ENCODE measurements at places on chromosomes 1 and 21.

DNA sequence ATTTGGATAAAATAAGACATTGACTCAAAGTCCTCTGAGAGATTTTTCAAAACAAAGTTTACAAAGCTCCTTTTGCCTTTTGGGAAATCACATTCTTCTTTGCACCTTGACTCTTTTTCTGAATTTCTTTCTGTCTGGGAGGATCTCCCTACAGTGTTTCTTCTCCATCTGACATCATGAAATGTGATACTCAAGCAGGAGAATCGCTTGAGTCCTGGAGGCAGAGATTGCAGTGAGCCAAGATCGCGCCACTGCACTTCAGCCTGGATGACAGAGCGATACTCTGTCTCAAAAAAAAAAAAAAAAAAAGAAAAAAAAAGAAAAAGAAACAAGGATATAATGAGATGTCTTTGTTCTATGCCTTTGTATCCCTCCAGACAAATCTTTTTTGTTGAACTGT is 13.3 kb upstream of the GRIK1 start:
- DNase-seq, result no peak

DNA sequence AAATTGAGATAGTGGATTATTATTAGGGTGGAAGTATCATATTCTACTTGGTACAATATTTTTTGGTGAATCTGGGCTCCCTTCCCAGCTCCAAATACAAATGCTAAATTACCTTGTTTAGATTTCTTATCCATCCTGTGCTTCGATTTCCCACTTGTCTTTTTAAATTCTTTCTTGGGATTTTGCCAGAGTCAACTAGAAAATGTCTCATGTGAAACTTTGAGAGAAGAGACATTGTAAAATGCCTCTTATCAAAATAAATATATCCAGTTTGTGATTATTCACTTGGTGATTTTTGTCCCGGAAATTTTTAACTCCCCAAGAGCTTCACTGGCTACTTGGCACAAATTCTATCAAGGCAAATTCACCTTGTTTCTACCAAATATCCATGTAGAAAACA is 202.0 kb downstream of the FMN2 start:
- no peak for DNase-seq

GRCh38 chr21:33938381-33938780 is 22.8 kb upstream of the ATP5PO start:
- no peak for DNase-seq

DNA sequence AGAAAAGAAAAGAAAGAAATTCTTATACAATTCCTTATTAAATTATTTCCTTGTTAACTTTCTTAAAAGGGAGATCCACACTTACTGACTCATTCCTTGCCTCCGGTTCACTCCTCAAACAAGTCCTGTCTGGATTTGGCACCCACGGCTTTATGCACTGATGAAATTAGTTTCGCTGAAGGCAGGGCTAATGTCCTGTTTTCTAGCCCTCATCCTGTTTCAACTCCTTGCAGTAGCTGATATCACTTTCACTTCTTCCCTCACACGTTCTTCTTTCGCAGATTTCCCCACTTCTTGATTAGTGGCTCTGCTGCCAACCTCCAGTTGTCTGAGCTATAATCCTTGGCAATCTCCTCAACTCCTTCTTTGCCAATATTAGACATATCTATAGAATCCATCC is 215.2 kb downstream of the URB2 start:
- DNase-seq, result peak; percentile 31

- DNase-seq, result no peak
Measured at GRCh38 chr1:210951279-210951678, 182.7 kb downstream of the KCNH1 start.

Measured in lower leg skin (tissue), 4 donors.